ENCODE measurements at places on chromosomes 6 and 20.

GRCh38 chr20:59976156-59976782 lies 18.0 kb downstream of the CDH26 start:
- no peak for DNase-seq

DNA sequence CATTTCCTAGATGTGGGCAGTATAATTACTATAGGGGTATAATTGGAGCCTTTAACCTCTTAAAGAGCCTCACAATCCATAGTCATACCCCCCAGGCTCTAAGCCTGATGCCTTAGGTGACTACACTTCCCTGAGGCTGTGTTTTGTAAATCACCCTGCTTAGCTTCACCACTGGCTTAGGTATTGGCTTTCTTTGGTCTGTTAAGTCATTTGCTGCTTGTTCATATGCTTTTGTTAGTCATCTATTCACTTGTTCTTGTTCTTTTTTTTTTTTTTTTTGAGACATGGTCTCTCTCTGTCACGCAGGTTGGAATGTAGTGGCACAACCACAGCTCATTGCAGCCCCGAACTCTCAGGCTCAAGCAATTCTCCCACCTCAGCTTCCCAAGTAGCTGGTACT lies 26.7 kb downstream of the KAT14 start:
- DNase-seq: no peak

GRCh38 chr20:37202267-37202943 lies 23.1 kb upstream of the MROH8 start:
- no peak for DNase-seq

GRCh38 chr6:136249336-136249735 lies 775 bp downstream of the MTFR2 start:
- DNase-seq: no peak

- no peak for DNase-seq
These were observed 73.9 kb downstream of the BACH2 start for GRCh38 chr6:90222724-90223198.

DNA sequence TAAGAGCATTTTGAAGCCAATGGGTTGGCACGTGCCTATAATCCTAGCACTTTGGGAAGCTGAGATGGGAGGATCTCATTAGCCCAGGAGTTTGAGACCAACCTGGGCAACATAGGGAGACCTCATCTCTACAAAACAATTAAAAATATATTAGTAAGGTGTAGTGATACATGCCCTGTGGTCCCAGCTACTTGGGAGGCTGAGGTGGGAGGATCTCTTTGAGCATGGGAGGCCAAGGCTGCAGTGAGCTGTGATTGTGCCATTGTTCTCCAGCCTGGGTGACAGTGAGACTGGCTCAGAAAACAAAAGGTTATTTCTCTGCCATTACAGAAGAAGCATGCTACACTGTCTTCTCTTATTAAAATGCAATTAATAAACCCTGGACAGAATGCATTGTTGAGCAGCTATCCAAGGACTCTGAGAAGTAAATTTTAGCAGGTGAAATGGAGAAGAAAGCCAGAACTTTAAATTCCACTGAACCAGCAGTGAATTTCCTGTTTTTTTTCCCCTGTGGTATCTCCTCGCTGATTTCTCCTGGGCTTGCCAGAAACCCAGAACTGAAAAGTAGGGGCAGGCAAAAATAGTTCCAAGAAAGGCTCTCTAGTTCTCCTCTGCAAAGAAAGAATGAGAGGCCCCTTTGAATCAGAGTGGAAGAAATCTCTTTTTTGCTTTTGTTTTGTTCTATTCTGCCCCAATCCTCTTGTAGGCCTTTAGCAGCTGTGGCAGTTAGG lies 8.4 kb downstream of the AMD1 start:
- no peak for DNase-seq

DNA sequence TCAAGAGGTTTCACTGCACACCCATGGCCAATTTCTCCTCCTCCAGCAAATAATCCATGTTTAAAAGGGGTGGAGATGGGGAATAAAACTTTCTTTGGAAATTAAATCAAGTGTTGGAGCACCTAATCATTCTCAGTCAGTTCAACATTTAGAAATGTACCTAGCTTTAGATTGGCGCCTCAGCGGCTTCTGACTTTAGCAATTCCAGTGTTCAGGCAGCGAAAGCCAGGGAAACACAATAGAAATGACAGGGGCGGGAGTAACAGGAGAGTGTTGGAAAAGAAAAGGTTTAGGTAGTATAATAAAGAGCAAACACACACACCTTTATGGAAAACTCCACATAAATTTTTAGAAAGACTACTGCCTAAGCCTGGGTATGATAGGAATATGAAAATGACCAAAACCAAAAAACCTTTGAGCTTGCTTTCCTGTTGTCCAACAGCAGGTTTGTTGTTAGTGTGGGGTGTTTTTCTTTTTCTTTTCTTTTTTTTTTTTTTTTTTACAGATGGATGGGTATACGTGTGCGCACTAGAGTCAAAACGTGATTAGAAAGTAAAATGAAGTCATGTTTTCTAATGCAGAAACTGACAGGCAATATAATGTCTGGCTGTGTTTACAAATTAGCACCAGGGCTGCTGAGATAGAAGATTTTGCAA lies 7.7 kb downstream of the TFAP2A start:
- peak; percentile 25 for DNase-seq

- DNase-seq: no peak
These were observed 45.0 kb upstream of the TRIM26 start for GRCh38 chr6:30258204-30258603.

GRCh38 chr20:15909995-15910394 lies 663.3 kb downstream of the KIF16B start:
- no peak for DNase-seq

DNA sequence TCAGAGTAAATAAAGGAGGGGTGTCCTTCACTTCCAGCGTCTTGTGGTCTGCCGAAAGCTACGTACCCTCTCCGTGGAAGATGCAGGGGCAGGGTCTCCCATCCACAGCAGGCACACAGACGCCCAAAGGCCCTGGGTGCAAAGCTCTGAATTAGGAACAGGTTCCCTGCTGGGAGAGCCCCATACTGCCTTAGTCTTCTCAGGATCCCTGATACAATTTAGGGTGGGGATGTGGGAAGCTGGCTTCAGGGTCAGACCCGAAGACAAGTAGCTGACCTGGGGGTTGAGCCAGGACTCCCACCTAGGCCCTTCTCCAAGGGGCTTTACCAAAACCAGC lies 74.1 kb downstream of the TTLL2 start:
- DNase-seq: no peak

- DNase-seq: no peak
These were observed 6.2 kb downstream of the SNTA1 start for GRCh38 chr20:33437141-33437911.

- no peak for DNase-seq
These were observed 71.8 kb upstream of the TMEM181 start for GRCh38 chr6:158488065-158488464.

- no peak for DNase-seq
These were observed 73.3 kb downstream of the MAN1A1 start for GRCh38 chr6:119276211-119276610.

DNA sequence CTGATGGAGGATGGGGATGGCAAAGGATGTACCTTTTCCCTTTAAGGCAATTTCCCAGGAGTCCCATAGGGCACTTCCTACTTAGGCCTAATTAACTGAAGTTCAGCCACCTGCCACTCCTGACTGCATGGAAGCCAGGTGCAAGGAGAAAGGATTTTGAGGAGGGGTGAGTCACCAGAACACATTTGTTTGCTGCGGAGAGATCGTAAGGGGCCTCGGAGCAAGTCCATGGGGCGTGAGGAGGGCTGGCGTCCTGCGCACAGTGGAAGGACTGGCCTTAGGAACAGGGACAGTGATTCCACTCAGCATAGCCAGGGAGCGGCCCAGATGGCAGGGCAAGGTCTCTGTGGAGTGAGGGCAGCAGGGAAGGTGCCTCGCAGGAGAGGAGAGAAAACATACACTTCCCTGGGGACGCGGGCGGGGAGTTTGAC lies 11.8 kb upstream of the MAP1LC3A start:
- peak; percentile 56 for DNase-seq

DNA sequence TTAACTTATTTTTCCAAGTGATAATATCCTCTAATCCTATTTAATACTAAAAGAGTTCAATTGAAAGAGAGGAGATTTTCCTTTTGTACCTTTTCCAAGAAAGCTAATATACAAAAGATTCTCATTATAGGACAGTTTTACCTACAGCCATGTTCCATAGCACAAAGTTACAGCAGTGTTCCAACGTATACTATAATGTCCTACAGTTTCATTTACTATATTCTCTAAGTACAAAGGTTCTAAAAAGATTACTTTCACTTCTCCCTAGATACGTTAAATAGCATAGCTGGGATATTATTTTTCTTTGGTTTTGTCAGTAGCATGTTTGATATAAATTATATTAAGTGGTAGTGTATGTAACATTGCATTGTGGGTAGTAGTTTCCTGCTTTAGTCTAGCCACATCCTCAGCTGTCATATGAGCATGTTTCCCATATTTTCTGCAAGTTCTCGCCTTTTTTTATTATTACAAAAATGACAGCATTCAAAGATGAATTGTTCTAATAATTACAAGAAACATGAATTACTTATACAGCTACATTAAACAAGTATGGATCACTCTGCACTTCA lies 4.4 kb upstream of the RUNX2 start:
- no peak for DNase-seq

DNA sequence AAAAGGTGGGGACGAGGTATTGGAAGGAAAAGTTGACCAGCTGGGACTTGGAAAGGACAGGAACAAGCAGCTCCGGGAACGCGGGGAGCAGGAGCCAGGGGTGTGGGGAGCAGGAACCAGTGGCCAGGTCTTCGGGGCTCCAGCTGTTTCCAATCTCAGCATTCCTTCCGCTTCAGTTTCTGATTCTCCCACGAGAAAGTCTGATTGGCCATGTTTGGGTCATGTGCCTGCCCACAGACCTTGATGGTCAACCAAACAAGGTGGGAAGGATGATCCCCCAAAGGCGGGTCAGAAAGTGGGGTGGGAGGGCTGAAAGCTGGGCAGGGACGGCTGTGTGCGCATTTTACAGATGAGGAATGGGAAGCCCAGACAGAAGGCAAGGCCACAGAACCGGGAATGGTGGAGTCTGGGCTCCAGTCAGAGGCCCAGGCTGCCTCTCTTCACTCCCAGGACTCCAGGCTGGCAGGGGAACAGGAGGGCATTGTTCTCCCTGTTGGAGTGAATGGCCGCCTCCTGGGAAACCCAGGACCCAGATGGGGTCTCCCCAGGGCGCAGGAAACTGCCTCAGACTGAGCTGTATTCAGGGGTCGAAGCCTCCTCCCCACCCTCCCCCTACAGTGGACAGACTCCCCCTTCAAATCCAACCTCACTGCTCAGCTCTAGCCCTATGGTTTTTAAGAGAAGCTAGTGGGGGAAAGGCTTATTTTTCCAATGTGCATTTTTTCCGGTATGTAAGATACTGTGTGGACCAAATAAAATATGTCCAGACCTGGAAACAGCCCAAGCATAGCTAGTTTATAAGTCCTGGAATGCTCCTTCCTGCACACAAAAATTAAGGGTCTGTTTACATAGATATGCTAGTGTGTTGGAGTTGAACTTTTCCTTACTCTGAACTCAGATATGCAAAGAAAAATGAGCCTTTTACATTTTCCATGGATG lies 12.2 kb upstream of the PTGIS start:
- DNase-seq: no peak

Measured in NCI-H2081 (cell line).